Right lobe of liver (tissue), 6 donors: ENCODE measurements at places on chromosomes 13 and 19. TPM values are rescaled to one million over a fixed set of nuclear protein-coding genes. Genes with fewer than 3 reads are reported as not detected.

The PTGER1 gene
- not detected for total RNA-seq

The DIRAS1 gene
- total RNA-seq: not detected

The CEACAM20 gene
- 0.31 TPM for total RNA-seq

The ERICH4 gene
- not detected for total RNA-seq

The RNF225 gene
- total RNA-seq: not detected

The EDNRB gene
- total RNA-seq: 28.7 TPM

The IZUMO2 gene
- total RNA-seq: not detected

The CCDC122 gene
- total RNA-seq: 3.4 TPM

The LGALS4 gene
- 376 TPM for total RNA-seq

The FOXA3 gene
- 36.1 TPM for total RNA-seq

The SLC7A9 gene
- 10.6 TPM for total RNA-seq

The VSTM2B gene
- total RNA-seq: not detected

The IFNL1 gene
- not detected for total RNA-seq

The FGF21 gene
- not detected for total RNA-seq

The SPRED3 gene
- 0.12 TPM for total RNA-seq

The PSG1 gene
- total RNA-seq: not detected

The CYP4F22 gene
- total RNA-seq: 4.6 TPM

The CGB7 gene
- not detected for total RNA-seq

The SLC25A41 gene
- total RNA-seq: 0.60 TPM

The SIGLEC7 gene
- total RNA-seq: 4.0 TPM

The SELENOW gene
- 46.4 TPM for total RNA-seq

The COMP gene
- total RNA-seq: not detected

The CBY2 gene
- not detected for total RNA-seq

The TMEM150B gene
- 1.1 TPM for total RNA-seq

The IGLON5 gene
- 0.35 TPM for total RNA-seq

The ZNF563 gene
- total RNA-seq: 3.5 TPM

The TLE2 gene
- 20.6 TPM for total RNA-seq

The VSTM1 gene
- total RNA-seq: not detected

The KIR3DL1 gene
- total RNA-seq: not detected

The PSG5 gene
- total RNA-seq: not detected

The ZNF45 gene
- total RNA-seq: 5.1 TPM

The DPF1 gene
- not detected for total RNA-seq

The QPCTL gene
- 4.6 TPM for total RNA-seq

The MYADM gene
- total RNA-seq: 15.4 TPM

The FFAR3 gene
- not detected for total RNA-seq

The ZNF730 gene
- total RNA-seq: not detected

The WDR87 gene
- not detected for total RNA-seq

The TEX101 gene
- not detected for total RNA-seq

The NLRP12 gene
- total RNA-seq: 0.56 TPM

The DACH1 gene
- 1.2 TPM for total RNA-seq

The C19orf33 gene
- not detected for total RNA-seq

The SMIM24 gene
- total RNA-seq: not detected

The LILRA1 gene
- 2.7 TPM for total RNA-seq

The NUFIP1 gene
- total RNA-seq: 2.2 TPM

The POU2F2 gene
- total RNA-seq: 0.99 TPM

The RFPL4A gene
- 0.34 TPM for total RNA-seq

The SULT2A1 gene
- total RNA-seq: 350 TPM

The PPP5C gene
- 26.0 TPM for total RNA-seq

The SLC25A23 gene
- total RNA-seq: 29.2 TPM

The ZNF749 gene
- total RNA-seq: 6.0 TPM

The ZNF607 gene
- total RNA-seq: 1.9 TPM

The FUT3 gene
- total RNA-seq: 0.25 TPM

The APOC4 gene
- total RNA-seq: 55.6 TPM

The PCCA gene
- 87.5 TPM for total RNA-seq

The ZNF610 gene
- total RNA-seq: 0.18 TPM

The ETV2 gene
- total RNA-seq: 0.64 TPM

The PLK5 gene
- total RNA-seq: not detected

The PIAS4 gene
- 14.8 TPM for total RNA-seq
